ENCODE measurements at places on chromosomes 2 and 18.
A peak's percentile ranks its signal among the peaks of the same experiment; 100 is the strongest.

DNA sequence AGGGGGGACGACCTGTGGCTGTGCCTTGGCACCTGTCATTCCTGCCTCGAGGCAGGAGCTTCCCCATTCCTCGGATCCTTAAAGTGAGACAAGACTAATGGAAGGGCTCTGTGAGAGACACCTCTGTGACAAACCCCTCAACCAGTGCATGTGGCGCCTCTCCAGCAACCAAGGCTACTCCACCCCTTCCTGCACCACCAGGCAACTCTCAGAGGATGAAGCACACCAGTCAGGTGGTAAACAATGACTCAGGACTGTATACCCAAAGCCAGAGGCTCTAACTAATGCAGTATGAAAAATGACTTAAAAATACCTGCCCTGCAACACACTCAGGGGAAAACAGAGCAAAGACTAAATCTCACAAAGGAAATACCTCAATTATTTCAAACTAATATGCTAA lies 136.9 kb downstream of the UXS1 start:
- DNase-seq: no peak

DNA sequence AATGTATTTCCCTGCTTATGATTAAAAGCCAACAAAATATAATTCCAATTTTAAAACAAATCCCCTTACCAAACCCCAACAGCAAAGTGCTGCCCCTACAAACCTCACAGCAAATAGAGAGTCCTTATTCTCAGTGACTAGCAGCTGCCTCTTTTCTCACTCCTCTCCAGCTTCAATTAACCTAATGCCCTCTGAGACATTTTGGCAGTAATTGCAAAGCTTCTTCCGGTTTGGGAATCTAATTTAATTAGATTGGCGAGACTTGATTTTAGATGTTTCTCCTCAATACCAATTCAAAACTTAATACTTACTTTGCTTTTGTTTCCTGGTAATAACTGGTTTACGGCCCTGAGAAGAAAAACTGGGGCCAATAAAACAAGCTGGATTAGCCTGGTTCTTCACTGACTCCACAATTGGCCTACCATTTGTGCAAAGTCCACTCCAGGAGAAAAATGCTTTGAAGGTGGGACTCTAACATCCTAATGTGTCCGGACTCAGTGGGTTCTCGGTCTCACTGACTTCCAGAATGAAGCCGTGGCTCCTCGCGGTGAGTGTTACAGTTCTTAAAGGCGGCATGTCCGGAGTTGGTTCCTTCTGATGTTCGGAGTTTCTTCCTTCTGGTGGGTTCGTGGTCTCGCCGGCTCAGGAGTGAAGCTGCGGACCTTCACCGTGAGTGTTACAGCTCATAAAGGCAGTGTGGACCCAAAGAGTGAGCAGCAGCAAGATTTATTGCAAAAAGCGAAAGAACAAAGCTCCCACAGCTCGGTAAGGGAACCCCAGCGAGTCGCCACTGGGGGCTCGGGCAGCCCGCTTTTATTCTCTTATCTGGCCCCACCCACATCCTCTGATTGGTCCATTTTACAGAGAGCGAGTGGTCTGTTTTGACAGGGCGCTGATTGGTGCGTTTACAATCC lies 52.8 kb downstream of the SLC35F5 start:
- no peak for DNase-seq

- DNase-seq: no peak
These were observed 831.3 kb downstream of the CPS1 start for GRCh38 chr2:211387734-211388133.

GRCh38 chr2:67389286-67389685 lies 7.8 kb upstream of the ETAA1 start:
- no peak for DNase-seq

- DNase-seq: no peak
These were observed 53.6 kb downstream of the PDK1 start for GRCh38 chr2:172609488-172609887.

GRCh38 chr2:38702413-38702812 lies 36.5 kb downstream of the GALM start:
- peak; percentile 65 for DNase-seq

- DNase-seq: no peak
These were observed 23.5 kb downstream of the TSN start for GRCh38 chr2:121778741-121779487.

DNA sequence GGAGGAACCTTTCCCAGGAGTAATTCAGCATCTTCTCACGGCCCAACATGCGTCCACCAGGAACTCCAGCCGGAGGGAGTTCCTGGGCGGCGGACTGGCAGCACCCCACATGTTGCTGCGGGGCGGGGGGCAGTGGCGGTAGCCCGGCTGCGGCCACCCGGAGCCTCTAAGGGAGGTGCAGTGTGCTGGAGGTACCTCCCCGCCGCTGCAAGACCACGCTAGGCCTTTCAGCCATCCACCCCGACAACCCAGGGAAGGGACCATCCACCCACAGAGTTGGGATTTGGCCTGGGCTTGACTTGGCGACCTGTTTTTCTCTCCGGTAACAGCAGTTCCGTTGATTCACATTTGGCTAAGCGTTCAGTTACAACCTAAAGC lies 625 bp downstream of the LYPD6 start:
- DNase-seq: peak; percentile 31

DNA sequence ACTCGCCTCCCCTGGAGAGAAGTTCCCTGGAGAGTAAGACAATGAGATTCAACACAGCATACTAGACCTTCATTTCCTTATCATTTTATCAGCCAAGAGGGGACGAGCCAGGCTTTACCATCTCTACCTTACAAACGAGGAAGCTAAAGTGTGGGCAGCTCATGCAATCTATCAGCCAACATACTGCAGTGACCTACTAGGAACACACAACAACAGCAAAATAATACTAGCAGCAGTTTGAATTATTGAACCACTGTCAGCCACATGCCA lies 60.0 kb upstream of the TEX51 start:
- no peak for DNase-seq

DNA sequence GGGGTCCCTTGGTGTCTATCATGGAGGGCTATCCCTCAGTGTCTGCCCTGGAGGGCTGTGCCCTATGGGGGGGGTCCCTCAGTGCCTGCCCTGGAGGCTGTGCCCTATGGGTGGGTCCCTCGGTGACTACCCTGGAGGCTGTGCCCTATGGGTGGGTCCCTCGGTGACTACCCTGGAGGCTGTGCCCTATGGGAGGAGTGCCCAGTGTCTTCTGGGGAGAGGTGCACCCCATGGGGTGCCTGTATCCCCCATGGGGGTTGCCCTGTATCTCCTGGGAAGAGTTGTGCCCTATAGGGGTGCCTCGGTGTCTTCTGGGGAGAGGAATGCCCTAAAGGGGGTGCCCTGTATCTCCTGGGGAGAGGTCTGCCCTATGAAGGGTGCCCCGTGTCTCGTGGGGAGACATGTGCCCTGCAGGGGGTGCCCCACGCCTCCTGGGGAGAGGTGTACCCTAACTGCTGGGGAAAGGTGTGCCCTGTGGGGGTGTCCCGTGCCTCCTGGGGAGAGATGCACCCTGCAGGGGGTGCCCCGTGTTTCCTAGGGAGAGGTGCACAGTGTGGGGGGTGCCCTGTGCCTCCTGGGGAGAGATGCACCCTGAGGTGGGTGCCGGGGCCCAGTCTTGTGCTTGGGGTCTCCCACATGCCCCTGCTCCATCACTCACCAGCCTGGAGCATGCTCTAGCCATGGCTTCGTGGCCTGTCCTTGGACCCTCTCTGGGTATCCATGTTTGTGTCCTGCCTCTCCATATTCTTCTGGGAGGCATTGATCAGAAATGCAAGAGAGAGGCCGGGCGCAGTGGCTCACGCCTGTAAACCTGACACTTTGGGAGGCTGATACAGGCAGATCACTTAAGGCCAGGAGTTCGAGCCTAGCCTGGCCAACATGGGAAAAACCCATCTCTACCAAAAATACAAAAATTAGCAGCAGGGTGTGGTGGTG lies 215.6 kb downstream of the HDAC4 start:
- no peak for DNase-seq

- DNase-seq: no peak
These were observed 43.0 kb downstream of the NDUFAF7 start for GRCh38 chr2:37274359-37274965.

DNA sequence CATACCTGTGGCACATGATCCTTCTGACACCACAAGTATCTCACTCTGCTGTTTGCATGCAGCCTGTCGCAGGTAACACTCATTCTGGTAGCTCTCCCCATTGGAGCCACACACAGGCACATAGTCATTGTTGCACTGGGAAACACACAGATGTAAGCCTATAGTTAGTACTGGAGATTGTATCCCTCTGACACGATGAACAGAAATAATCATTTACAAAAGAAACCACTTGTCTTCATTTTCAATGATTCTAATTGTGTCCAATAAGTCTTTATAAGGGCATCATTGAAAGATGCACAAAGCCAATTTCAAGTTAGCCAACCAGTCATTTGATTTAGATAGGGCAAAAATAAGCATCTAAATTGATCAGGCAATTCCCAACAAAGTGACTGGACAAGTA lies 10.4 kb downstream of the TMEFF2 start:
- DNase-seq: no peak

DNA sequence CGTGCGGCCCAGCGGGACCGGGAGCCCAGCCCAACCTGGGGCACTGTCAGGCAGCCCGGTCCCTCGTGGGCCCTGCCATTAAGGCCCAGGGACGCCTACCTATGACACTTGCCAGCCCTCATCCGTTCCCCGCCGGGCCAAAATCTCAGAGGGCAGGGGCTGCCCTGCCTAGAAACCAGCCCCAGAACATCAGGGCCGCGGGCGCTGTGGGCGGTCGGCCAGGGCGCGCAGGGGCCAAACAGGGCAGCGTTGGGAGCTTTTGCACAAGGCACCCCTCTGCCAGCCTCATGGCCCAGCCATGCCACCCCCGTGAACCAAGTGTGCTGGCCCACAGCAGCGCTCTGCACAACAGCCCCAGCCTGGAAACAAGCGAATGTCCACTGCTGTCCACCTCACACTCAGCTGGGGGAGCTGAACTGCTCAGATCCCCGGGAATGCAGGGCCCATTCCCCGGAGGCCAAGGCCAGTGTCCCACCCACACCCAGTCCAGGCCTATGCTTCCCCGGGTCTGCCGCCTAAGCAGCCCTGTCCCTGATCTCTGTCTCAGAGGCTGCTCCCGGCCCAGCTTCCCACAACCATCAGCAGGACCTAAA lies 3.5 kb upstream of the NEURL3 start:
- no peak for DNase-seq

- DNase-seq: no peak
These were observed 82.5 kb upstream of the STPG4 start for GRCh38 chr2:47237375-47238334.

DNA sequence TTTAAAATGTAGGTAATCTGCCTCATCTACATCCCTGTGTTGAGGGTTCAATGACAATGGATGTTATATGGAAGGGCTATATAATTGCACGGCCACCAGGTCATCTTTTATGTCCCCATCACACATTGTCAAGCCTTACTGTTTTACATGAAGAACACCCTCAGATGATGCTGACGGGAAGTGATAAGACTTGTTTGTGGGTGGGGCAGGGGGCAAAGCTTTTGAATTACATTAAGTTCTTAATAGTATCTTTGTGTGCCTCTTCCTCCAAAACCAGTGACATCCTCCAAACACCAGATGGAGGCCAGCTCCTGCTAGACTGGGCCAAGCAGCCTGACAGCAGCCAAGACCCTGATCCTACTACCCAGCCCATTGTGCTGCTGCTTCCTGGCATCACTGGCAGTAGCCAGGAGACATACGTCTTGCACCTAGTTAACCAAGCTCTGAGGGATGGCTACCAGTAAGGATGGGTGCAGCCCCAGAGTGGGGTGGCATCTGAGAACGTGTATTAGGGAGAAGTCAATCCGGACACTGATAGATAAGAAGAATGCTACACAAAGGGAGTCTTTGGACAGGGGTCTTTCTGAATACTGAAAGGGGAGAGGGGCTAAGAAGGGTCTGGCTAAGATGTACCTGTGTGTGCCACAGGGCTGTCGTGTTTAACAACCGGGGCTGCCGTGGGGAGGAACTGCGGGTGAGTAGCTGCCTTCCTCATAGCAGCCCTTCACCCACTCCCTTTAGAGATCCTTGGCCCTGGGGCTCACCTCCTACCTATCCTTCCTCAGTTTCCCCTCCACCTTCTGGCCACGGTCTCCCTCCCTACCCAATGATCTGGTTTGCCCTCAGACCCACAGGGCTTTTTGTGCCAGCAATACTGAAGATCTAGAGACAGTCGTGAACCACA lies 5.3 kb downstream of the ABHD1 start:
- no peak for DNase-seq

- DNase-seq: no peak
These were observed 682.0 kb downstream of the IRS1 start for GRCh38 chr2:226117510-226118065.

- no peak for DNase-seq
These were observed 22.7 kb downstream of the RUFY4 start for GRCh38 chr2:218091746-218092145.

DNA sequence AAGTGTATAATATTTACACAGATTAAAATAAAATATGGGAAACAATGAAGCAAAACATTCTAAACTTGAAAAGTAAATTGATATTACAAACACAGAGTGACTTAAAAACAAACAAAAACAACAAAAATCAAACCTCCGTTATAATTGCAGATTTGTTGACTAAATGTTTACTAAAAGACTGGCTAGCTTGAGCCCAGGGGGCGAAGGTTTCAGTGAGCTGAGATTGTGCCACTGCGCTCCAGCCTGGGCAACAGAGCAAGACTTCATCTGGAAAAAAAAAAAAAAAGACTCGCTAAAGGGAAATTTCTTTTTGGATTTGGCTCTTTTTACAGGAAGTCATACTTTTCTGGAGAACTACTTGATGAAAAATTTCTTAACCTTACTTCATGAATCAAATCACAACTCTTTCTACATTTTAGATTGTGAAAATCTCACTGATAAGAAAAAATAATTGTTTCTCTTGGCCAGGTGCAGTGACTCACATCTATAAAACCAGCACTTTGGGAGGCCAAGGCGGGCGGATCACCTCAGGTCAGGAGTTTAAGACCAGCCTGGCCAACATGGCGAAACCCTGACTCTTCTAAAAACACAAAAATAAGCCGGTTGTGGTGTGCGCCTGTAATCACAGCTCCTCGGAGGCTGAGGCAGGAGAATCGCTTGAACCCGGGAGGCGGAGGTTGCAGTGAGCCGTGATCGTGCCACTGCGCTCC lies 9.7 kb downstream of the TFPI start:
- DNase-seq: no peak

- no peak for DNase-seq
These were observed 186.4 kb downstream of the TFCP2L1 start for GRCh38 chr2:121098556-121098955.

DNA sequence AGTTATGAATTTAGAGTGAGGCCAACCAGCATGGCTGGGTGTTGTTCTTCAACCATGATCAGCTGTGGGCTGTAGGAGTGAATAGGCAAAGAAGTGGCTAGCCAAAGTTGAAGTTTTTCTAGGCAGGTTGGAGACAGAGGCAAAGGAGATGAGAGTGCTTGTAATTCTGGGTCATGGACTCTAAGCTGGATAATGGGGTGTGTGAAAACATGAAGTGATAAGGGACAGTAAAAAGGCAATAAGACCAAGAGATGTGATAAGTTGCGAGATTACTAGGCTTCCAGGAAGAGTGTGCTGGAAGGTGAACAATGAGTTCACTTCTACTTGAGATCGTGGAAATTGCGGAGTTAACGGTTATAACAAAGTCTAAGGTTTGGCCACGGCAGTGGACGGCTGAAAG lies 118.6 kb upstream of the RNF152 start:
- no peak for DNase-seq

GRCh38 chr2:11754700-11755015 lies 8.2 kb downstream of the LPIN1 start:
- DNase-seq: no peak

- no peak for DNase-seq
These were observed 404.1 kb upstream of the ACVR2A start for GRCh38 chr2:147440734-147441133.
